ENCODE measurements at places on chromosomes 1 and 21.
A peak's percentile ranks its signal among the peaks of the same experiment; 100 is the strongest.

DNA sequence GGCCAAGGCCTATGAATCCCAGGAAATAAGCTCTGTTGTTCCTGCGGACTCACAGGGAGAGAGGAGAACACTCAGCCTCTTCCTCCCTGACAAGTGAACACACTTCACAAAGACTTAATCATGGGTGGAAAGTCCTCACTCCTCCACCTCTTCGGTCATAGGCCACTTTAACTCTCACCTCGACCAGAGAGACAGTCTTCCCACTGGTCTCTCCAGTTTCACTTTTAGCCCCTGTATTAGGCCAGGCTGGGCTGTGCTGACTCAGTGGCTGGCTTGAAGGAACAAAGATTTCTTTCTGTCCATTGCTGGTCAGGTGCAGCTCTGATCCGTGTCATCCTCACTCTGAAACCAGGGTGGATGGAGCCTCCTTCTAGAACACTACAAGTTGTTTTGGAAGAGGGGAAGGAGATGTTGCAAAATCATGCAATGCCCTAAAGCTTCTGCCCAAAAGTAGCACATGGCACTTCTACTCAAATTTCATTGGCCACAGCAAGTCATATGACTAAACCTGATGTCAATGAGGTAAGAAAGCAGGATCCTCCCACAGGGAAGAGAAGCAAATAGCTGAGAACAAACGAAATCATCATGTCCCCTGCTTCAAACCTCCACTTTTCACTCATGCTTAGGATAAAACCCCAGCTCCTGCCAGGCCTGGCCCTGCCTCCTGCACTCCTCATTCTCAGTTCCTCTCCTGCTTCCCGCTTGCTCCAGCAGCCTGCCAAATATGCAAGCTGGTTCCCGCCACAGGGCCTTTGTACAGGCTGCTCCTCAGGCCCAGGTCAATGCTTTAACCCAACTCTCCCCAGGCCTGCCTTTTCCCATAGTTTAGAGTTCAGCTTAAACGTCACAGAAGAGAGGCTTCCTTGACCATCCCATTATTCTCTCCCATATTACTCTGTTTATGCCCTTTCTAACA lies 150.5 kb upstream of the RUNX3 start:
- DNase-seq: peak; percentile 29

DNA sequence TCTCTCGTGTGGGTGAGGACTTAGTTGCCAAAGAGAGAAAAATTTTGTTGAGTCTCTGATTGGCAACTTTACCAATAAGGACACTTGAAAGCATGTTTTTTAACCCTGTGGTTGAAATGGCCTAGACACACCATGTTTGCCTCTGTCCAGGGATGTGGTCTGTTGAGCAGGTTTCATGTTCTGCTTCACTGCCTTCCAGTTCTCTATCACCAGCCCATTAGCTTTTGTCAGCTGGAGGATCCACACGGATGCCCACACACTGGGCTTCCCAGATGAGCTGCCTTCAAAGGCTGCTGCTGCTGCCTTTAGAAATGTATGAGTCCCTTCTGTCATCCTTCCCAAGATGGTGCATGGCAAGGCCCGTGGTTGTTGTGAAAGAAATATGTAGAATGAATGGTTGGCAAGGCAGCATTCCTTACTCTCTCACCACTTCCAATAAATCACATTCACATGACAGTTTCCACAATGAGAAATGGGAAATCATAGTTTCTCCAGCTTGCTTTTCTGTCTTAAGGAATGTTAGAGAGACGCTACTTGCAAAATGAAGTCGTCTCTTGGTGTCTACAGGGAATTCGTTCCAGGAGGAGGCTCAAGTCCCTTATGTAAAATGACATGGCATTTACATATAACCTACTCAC lies 108.2 kb upstream of the SLC35F3 start:
- no peak for DNase-seq

DNA sequence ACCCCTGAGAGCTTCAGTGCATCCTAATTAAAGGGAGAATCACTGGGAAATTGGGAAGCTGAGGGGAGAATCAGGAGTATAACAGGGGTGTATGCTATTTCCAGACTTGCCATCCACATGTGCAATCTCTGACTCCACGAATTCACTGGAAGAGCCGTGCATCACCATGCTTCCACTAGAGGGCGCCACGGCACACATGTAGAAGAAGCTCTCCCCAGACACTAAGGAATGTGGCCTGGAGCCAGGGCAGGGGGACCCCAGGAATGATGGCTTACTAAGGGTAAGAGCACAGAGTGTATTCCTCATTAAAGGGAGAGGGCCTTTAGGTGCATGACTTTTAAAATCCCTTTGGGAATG lies 81.5 kb downstream of the ABCA4 start:
- peak; percentile 84 for DNase-seq

DNA sequence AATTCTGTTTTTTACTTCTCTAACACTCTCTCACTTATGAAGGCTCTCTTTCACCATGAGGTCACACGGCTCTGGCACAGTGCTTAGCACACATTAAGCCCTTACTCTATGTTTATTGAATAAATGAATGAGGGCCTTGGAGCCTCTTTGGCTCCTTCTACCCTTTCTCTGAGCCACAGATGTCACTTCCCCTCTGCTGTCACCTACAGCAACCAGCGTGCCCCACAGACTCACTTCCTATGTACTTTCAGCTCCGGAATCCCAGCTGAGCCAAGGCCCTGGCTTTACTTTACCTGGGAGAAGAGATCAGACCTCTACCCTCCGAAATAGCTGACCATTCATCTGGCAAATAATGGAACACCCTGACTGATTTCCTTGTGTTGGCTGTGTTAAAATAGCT lies 53.7 kb upstream of the HMCN1 start:
- DNase-seq: no peak

DNA sequence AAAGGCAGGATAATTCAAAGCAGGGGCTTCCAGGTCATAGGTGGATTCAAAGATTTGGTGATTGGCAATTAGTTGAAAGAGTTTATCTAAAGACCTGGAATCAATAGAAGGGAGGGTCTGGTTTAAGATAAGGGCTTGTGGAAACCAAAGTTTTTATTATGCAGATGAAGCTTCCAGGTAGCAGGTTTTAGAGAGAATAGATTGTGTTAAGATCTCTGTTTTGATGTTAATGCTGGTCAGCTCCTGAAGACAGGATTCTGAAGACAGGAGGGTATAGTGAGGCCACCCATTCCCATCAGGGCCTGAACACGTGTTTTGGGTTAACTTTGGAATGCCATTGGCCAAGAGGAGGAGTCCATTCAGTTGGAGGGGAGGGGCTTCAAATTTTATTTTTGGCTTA lies 6.1 kb upstream of the PTBP2 start:
- no peak for DNase-seq

- no peak for DNase-seq
These were observed 77.3 kb upstream of the ATF3 start for GRCh38 chr1:212531267-212531666.

GRCh38 chr1:237732657-237733056 lies 158.1 kb downstream of the ZP4 start:
- no peak for DNase-seq

- DNase-seq: no peak
These were observed 766.6 kb downstream of the ADGRL2 start for GRCh38 chr1:82567348-82567747.

GRCh38 chr1:156122519-156123355 lies 8.2 kb downstream of the LMNA start:
- peak; percentile 92 for DNase-seq

DNA sequence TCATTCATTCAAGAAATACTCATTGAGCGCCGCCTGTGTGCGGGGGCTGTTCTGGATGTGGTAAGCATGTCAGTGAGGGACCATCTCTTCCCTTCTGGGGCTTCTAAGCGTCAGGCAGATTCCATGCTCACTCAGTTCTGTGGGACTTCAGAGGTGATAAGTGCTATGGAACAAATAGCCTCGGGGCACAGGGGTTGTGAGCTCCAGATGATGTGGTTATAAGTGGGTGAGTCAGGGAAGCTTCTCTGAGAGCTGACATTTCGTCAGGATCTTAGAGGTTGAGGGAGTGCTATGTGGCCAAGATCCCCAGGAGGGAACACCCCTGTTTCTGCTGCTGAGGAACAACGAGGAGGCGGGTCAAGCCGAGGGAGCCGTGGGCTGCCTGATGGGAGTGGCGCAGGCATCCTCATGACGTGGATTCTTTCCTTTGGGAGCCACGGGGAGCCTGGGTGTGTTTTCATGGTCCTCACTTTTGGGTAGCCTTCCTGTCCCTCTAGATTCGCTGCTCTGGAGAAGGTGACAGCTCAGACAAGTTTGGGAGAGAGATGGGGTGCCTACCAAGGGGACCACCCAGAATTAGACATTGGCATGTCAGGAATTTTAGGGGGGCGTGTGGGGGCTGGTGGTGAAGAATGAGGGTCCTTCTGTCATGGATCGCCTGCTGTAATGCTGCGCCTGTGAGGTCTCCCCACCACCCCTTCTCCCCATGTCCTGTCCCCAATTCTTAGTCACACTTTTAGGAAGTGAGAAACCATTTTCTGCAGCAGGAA lies 38.5 kb downstream of the HUNK start:
- DNase-seq: no peak

- DNase-seq: peak; percentile 23
These were observed 8.1 kb downstream of the ARV1 start for GRCh38 chr1:230986976-230987375.

- no peak for DNase-seq
These were observed 4.3 kb downstream of the TAF5L start for GRCh38 chr1:229621663-229622062.

GRCh38 chr1:34057347-34058130 lies 107.5 kb downstream of the CSMD2 start:
- no peak for DNase-seq

- DNase-seq: peak; percentile 80
These were observed 3.5 kb downstream of the PPP1R15B start for GRCh38 chr1:204408074-204408507.

DNA sequence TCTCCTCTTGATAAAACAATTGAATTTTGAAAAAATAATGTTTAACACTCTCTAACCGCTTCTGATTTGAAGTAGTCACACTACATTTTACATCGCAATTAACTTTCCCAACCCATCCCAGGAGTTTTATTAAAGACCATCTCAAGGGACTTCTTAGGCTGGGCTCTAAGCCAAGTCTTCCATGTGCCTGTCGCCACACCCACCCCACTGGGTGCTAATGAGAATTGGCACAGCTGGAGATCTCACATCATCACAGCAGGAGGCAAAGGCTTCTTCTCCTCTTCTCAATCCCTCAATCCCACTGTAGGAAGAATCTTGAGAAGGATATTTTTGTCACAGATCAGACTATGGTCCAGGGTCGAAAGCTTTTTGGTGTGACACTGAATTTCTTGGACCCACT lies 328.9 kb downstream of the NUF2 start:
- no peak for DNase-seq

DNA sequence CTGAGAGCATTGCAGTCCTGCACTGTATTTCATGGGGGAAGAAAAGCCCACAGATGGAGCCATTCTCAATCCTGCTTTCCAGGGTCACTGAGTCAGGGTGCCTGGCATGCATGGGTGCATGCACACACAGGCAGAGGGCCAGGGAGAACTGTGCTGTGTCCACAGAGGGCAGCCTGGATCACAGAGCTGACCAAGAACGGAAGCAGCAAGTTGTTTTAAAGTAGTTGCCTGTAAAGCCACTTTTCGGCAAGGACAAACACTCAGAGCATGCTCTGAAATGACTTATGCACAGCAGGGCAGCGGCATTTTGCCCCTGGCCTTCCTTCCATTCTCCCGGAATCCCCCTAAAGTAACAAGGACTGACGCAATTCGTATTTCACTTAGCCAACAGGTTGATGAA lies 3.6 kb downstream of the ERG start:
- DNase-seq: no peak

DNA sequence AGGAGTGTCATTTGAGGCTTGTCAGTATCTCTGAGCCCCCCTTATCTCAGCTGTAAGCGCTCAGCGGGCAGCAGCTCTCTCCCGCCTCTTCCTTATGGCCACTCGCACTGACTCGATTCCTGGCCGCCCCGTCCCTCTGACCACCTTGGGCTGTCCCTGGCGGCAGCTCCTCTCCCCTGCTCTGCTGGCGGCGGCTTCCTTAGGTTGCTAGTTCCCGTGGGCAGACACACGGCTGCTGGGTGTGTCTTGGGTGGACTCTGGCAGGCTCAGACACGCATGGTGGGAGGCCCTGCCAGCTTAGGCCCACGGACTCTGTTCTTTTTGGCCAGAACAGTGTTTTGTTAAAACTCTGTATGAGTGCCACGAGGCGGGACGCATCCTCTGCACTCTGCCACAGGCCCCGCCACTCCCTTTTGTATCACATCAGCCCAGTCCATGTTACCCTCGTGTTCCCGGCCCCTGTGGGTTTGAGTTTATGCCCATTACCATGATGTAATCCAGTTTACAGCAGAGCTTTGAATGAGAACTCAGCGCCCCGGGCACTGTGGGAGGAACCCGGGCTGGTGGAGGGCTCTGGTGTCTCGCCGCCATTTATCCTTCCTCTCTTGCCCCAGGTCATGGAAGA lies 45.9 kb downstream of the COQ8A start:
- DNase-seq: no peak

- DNase-seq: no peak
These were observed 3.3 kb downstream of the VWA1 start for GRCh38 chr1:1438531-1439381.

DNA sequence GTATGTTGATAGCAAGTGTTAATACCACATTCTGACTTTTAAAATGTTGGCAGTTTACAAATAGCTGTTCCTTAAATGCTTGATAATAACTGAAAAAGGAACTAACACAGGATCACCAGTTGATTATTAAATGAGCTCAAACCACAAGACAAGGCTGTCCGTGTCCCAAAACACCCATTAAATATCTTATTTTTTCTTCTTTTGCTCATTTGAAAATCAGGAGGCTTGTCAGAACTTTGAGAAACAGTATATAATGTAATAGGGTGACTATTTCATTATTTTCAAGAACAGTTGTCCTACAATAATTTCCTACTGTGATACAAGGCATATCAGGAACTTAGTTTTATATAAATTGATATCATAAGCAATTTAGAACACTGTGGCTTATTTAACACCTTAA lies 2.7 kb downstream of the CDKN2C start:
- no peak for DNase-seq

- DNase-seq: peak; percentile 66
These were observed 11.2 kb downstream of the AGO1 start for GRCh38 chr1:35894183-35894582.

DNA sequence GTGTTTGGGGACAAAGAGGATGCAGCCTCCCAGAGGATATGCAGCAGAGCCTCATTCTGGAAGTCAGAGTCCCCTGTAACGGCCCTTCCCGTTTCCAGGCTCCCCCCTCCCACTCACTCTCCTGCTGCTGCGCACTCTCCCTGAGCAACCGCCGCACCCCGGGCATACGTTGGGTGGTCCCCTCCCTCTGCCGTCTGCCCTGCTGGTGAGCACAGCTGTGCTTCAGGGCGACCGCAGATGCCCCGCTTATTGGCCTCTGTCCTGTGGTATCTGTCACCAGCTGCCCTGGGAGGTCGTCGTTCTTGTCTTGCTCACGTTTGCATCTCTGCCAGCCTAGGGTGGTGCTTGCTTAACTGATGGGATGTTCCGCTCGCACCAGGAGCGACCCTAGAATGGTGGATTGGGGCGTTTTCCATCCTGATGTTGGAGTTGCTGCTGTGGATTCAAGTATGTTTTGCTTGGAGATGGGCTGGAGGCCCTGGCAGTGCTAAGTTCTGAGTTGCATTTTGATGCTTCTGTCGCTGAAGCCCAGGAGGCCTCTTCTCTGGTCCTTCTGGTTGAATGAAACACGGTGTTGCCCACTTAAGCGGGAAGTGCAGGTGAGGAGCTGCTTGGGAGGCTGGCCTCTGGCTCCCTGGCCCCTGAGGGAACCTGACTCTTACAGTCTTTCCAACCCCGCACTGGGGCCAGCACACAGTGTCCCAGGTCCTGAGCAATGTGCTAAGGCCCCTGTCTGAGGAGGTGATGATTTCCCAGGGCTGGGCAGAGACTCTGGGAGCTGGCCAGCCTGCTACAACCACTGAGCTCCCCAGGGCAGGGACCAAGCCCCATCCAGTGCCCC lies 3.2 kb downstream of the TMEM201 start:
- DNase-seq: no peak
